NCI-H1417 (cell line): ENCODE measurements at places on chromosomes 4 and X.

- no peak for DNase-seq
These were observed 1.3 kb downstream of the SH3TC1 start for GRCh38 chr4:8200302-8200975.

DNA sequence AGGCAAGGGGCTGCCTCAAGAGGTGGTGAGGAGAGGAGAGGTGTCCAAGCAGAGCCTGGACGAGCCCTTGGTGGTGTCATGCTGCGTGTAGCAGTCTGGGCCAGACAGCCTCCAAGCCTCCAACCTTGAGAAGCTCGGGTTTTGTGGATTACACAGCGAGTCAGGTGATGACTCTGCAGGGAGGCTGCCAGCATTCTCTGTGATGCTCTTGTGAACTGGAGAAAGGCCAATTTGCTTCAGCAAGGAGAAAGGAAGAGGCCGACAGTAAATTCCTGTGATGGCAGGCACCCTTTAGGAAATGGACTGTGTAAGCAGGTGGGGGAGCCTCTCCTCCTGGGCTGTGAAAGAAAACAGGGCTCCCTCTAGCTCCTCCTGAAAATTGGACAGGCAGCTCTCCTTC, 36.0 kb upstream of the CD99L2 start:
- DNase-seq: no peak

GRCh38 chr4:39834269-39834668, 136.3 kb downstream of the UBE2K start:
- DNase-seq: no peak

DNA sequence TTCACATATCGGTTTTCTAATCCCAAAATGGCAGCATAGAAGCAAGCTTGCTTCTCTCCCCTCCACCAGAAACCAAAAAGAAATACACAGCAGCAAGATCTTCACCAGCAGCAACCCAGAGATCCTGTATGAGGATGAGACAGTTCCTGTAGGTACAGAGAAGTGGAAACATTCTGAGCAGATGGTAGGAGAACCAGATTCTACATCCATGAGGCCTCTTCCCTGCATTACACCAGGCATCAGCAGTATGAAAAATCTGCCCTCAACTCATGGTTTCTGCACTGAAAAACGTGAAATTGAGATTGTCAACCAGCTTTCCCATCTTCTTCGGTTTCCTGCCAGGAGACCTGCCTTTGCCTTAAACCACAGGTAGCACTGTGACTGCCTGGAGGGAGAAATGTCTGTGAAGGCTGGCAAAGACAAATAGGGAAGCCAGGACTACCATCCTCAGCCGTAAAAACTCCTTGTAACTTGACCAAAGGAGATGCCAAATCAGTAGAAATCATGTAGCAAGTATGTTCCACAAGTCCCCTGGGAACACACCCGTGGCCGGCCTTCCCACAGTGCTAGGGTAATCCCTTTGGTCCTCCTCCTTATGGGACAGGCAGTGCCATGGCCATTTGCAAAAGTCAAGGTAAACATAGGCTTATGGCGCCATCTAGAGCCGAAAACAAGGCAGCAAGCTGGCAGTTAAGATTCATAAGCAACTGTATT, 24.0 kb upstream of the MTHFD2L start:
- peak; percentile 58 for DNase-seq

DNA sequence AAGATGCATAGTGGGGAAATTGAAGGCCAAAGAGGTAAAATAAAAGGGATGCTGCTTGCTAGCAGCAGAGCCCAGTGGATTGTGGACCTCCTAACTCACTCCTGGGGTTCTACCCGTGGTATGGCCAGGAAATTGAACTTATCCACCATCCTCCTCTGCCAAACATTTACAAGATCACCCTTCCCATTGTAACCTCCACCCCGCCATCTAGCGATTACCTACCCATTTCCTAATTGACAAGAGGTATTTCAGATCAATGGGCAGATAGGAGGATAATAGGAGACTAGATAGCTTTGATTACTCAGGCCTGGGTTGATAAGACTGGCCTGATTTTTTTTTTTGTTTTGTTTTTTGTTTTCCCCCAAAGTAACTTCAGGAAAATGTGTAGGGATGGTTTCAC, 67.8 kb downstream of the REPS2 start:
- DNase-seq: no peak

DNA sequence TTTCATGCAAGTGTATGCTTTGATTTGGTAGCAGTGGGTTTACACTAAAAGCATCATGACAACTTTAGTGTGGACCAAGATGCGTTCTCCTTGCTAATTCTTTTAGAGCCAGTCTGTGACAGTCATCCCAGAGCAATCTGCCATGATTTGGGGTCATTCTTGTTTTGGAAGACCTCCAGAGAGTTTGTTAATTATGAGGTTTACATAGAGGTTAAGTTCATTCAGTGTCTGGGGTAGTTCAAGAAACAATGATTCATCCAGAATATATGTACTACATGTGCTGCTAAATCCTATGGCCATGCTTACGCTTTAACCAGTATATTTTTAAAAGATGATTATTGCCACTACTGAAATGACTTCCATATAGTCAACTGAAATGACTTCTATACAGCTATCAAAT, 328.5 kb upstream of the AGA start:
- DNase-seq: no peak

DNA sequence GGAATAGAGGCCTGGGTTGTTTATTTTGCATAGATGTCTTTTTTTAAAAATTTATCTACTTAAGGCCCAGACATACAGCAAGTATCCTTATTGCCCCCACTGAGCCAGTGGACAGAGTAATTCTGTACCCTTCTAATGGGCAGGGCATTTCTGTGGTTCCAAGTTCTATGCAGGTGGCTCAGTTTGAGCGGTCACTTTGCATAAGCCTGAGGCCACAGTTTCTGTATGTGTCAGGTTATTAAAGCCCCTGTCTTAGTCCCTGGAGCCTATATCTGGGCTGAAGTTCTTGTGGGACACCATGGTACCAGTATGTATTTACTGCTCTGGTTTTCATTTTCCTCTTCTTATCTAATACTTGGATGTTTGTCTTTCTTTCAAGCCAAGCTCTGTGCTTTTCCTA, 168.8 kb downstream of the MID1IP1 start:
- DNase-seq: no peak

DNA sequence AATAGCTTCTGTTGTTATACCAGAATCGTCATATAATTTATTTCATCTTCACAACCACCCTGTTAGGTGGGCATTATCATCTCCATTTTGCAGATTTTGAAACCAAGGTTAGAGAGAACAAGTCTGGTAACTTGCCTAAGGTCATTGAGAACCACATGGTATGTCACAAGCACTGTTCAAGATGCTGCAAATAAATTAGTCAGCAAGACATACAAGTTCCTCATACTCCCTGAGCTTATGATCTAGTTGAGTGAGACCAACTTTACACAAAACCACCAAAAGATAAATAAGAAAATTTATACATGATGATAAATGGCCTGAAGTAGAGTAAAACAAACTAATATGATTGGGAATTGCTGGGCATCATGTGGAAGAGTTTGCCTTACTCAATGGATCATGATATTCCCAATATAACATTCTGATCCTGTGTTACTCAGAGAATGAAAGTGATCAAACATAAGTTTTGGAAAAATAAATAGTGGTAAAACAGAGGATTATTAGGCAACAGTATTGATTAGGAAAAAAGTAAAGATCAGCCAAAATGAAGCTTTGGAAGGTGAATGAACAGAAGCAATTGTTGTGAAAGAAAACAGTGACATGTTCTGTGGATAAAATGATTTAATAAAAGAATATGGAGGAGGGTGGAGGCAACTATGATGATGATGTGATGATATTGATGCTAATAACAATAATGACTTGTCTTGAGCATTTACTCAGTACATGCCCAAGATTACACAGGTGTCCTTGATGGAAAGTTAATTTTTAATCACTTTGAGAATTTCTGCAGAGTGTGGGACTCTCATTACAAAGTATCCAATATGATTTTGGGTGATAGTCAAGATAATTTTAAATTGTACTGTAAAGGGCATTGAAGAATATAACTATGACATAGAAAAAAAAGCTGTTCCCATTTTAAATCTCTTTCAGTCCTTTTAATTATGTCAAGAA, 34.1 kb upstream of the IL1RAPL1 start:
- DNase-seq: no peak

DNA sequence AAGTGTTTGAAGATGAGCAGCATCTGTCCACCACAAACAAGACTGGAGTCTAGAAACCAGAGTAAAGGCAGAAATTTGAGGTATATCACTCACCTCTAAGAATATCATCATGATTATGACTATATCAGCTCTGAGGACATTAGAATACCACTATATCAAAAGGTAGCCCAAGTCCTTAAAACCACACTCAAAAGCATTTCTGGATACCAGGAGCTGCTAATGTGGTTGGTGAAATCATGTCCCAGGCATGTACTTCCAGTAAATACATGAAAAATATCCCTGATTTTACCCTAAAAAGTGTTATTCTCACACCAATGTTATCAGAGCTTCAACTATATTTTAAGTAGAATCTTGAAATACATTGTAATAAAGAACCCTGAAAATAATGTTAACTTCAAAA, 136.3 kb upstream of the SMAD1 start:
- no peak for DNase-seq

GRCh38 chr4:140135529-140136088, 18.4 kb downstream of the MAML3 start:
- DNase-seq: peak; percentile 80
